ENCODE measurements at places on chromosomes 1 and 21. TPM values are rescaled to one million over a fixed set of nuclear protein-coding genes. Genes with fewer than 3 reads are reported as not detected.

ASCL5 gene
- total RNA-seq, result not detected

DNA sequence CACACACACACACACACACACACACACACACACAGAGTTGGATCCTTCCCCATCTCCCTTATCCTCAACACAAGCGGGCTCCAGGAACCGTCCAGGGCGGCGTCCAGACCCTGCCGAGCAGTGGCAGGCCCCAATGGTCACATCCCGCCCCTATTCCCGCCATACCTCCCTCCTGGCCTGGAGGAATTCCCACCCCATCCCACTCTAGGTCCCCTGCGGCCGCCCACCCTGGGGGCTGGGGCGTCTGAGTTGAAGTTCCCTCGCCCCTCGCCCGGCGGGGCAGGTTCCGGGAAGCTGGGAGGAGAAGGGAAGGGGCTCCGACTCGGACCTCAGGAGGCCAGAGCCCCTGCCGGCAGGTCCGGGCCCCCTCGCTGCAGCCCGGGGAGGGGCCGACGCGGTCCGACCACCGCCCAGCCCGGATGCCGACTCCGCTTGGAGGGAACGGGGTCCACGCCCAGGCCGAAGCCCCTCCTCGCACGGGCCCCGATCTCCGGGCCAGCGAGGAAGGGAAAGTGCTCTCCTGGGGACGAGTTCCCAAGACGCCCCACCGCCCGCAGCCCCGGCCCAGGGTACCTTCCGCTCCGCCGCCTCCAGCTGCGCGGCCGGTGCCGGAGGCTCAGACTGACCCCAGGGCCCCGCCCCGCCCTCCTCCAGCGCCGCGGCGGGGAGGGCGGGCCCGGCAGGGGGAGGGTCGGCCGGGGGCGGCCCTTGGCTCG is at the start of gene RHOC:
TSS of gene RHOC (minus strand) at position 623 of the 716 bp plus-strand sequence. CDS start 3,328 bp downstream, outside the sequence.
- peak within 1 kb of the TSS; percentile 51 for H3K27ac ChIP-seq
- H3K36me3 ChIP-seq, result peaks cover 5% of the 10 kb centered on the region
- no peaks in the 10 kb centered on the region for H3K27me3 ChIP-seq
- H3K4me3 ChIP-seq, result peak within 1 kb of the TSS; percentile 91
- peak; percentile 79 for DNase-seq

DNA sequence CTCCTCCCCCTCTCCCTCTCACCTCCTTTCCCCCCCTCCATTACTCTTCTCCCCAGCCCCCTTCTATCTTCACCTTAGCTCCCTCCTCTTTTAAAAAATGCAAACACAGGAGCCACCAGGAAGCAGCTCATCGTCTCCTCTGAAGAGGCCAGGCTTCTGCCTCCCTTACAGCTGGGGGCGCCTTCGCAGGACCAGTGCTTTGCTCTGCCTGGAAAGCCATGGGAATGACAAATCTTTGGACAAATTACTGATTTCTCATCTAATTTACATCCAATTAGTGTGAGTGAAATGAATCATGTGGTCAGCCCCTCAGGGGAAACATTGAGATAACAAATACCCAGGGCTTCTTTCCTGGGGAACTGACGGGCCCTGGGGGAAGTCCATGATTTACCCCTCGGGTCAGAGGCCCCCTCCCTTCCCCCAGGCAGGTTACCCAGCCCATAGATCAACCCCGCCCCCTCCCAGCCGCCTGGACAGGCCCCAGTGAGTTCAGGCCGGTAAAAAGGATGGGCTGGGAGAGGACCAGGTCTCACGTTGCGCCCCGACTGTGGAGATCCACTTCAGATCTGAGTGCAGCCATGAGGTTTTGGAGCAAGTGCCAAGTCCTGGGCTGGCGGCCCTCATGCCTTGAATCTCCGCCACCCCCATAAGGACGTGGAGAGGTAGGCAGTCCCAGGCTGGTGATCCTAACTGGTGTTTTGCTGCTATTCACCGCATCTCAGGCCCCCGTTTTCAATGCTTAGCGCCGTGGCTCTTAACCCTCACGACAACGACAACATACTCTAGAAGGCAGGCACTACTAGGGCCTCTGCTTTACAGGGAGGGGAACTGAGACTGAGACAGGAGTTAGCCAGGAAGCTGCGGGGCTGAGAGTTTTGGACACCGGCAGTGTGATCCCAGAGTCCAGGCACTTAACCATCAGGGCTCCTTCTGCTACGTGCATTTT is 300.8 kb downstream of the RRAGC start:
- H3K4me3 ChIP-seq, result no peak overlapping the region
- no peak overlapping the region for H3K27ac ChIP-seq
- peaks cover 10% of the 10 kb centered on the region for H3K27me3 ChIP-seq

LCE3E gene
- total RNA-seq, result not detected

PARP1 gene
- total RNA-seq, result 546 TPM

- H3K36me3 ChIP-seq, result no peaks in the 10 kb centered on the region
- no peaks in the 10 kb centered on the region for H3K27me3 ChIP-seq
- H3K4me3 ChIP-seq, result no peak overlapping the region
- no peak for DNase-seq
- H3K27ac ChIP-seq, result no peak overlapping the region
Observed at GRCh38 chr21:35602811-35603362, 457.4 kb downstream of the SETD4 start.

- H3K36me3 ChIP-seq, result no peaks in the 10 kb centered on the region
- peak; percentile 11 for DNase-seq
- no peak overlapping the region for H3K4me3 ChIP-seq
Observed at GRCh38 chr1:67970088-67970487, 80.3 kb downstream of the DIRAS3 start.

DNA sequence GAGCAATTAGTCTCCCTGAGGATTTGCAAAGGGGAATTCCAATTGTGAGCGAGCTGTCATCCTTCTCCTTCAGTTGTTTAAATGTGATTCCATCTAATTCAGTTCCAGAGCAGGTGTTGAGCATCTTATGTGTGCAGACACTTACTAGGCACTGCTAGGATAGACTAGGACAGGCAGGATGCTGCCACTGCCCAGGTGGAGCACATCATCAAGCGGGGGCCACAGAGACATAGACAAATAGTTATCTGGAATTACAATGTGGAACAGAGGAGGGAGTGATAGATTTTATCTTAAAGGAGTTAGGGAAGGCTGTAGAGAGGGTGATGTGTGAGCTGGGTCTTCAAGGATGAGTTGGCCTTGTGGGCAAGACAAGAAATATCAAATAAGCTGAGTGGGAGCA is 55.9 kb downstream of the CDC7 start:
- no peaks in the 10 kb centered on the region for H3K4me1 ChIP-seq
- no peaks in the 10 kb centered on the region for H3K27me3 ChIP-seq
- DNase-seq, result no peak

DNA sequence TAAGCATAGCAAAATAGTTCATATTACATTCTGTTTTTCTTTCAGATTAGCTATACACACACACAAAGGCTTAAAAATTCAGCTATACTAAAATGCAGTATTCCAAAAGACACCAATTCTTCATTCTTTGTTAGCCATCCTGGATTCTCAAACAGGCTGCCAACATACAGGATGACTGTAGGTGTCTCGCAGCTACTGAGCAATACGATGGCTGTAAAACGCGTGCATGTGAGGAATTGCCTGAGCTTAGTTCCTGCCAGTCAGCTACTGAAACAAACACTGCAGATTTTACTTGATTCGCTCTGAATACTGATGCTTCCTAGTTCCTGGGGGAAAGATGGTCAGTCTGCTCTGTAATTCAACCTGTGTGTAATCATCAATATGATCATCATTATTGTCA is 24.7 kb upstream of the HMGN1 start:
- H3K27me3 ChIP-seq, result 0 out of 2 replicates have a peak, but pooled peaks cover 4% of the 10 kb centered on the region
- no peak overlapping the region for H3K4me3 ChIP-seq
- H3K4me1 ChIP-seq, result 0 out of 2 replicates have a peak, but pooled peaks cover 3% of the 10 kb centered on the region
- H3K27ac ChIP-seq, result no peak overlapping the region
- peak; percentile 26 for DNase-seq

DNA sequence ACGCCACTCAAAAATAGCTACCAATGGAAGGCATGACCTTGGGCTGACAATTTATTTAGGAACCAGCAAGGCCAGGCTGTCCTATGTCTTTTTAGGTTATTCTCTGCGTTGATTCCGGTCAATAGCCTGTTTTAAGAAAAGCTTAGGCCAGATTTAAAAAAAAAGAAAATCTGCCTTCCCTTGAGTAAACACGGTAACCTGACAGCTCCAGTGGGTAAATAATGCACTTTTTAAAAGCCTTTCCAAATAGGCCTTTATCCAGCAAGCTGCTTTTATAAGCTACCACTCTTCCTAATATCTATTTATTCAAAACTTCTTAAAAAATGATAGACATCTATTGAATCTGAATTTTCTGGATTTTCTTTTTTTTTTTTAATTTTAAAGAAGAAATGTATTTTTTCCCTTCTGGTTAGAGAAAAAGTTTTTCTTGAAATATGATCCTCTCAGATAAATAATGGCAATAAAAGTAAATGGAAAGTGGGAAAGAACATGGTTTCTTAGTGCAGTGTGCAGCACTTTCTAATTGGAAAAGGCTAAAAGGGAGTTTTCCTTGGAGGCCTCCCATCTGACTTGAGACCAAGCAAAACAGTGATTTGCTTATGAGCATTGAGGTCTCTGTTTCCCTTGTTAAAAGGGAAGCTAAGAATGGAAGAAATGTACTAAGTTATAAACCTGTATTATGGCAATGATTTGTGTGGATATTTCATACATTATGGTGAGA is 281.0 kb upstream of the RUNX1 start:
- H3K27me3 ChIP-seq, result no peaks in the 10 kb centered on the region
- no peak for DNase-seq
- no peaks in the 10 kb centered on the region for H3K36me3 ChIP-seq
- H3K27ac ChIP-seq, result no peak overlapping the region
- H3K4me3 ChIP-seq, result no peak overlapping the region
- peaks cover 2% of the 10 kb centered on the region for H3K4me1 ChIP-seq

NPL gene
- 1.7 TPM for total RNA-seq

NHLH1 gene
- 1.4 TPM for total RNA-seq

DNA sequence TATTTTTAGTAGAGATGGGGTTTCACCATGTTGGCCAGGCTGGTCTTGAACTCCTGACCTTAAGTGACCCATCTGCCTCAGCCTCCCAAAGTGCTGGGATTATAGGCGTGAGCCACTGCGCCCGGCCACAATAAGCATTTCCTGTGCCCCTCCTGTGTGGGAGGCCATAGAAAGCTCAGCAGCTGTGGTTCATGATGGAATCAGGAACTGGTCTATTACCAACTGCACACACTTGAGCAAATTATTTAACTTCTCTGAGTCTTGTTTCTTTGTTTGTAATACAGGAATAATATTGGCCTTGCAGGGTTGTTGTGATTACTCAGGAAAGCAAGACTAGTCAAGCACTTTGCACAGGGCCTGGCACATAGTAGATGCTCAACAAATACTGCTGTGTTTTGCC is 15.0 kb downstream of the RHBG start:
- no peaks in the 10 kb centered on the region for H3K36me3 ChIP-seq
- no peak overlapping the region for H3K4me3 ChIP-seq
- peaks cover 6% of the 10 kb centered on the region for H3K4me1 ChIP-seq
- 0 out of 2 replicates have a peak, but pooled peaks cover 2% of the 10 kb centered on the region for H3K27me3 ChIP-seq
- H3K27ac ChIP-seq, result no peak overlapping the region

SMPDL3B gene
- 0.15 TPM for total RNA-seq

DNA sequence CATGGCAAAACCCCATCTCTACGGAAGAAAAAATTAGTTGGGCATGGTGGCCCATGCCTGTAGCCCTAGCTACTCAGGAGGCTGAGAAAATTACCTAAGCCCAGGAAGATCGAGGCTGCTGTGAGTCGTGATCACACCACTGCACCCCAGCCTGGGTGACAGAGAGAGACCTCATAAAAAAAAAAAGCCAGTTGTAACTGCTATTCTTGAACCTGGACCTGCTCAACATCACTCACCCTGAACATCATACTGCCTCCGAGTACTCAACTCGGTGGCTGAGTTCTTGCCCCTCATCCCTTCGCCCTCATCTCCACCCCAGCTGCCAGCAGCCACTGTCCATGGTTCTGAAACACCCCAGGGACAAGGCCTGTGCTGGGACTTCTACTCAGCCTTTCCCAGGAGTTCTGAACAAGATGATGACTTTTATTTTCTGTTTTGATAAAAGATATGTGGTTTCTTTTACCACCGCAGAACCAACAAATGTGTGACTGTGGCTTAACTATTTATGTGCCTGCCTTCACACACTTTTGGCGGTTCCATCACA is 5.4 kb upstream of the DISP3 start:
- DNase-seq, result peak; percentile 77
- H3K27me3 ChIP-seq, result 0 out of 2 replicates have a peak, but pooled peaks cover 3% of the 10 kb centered on the region
- no peaks in the 10 kb centered on the region for H3K4me1 ChIP-seq

KRTAP7-1 gene
- total RNA-seq, result not detected

DNA sequence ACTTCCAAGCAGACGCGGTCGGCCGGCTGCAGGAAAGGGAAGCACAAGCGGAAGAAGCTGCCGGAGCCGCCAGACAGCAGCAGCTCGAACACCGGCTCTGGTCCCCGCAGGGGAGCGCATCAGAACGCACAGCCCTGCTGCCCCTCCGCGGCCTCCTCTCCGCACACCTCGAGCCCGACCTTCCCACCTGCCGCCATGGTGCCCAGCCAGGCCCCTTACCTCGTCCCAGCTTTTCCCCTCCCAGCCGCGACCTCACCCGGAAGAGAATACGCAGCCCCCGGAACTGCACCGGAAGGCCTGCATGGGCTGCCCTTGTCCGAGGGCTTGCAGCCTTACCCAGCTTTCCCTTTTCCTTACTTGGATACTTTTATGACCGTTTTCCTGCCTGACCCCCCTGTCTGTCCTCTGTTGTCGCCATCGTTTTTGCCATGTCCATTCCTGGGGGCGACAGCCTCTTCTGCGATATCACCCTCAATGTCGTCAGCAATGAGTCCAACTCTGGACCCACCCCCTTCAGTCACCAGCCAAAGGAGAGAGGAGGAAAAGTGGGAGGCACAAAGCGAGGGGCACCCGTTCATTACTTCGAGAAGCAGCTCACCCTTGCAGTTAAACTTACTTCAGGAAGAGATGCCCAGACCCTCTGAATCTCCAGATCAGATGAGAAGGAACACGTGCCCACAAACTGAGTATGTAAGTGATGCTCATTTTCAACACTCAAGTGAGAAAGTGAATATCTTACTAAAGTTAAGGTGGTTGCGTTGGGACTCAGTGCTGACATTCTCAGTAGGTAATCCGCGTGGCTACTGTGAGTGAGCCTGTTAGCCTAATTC is 25.5 kb downstream of the UTS2 start:
- no peak overlapping the region for H3K4me3 ChIP-seq
- no peak for DNase-seq
- H3K36me3 ChIP-seq, result no peaks in the 10 kb centered on the region
- no peaks in the 10 kb centered on the region for H3K4me1 ChIP-seq

GRCh38 chr1:183272390-183272848 is 86.4 kb downstream of the LAMC2 start:
- H3K27ac ChIP-seq, result peak overlapping the region; percentile 53
- no peaks in the 10 kb centered on the region for H3K36me3 ChIP-seq
- peaks cover 25% of the 10 kb centered on the region for H3K4me1 ChIP-seq

MTARC1 gene
- total RNA-seq, result 1.5 TPM

TFF2 gene
- total RNA-seq, result not detected

- no peaks in the 10 kb centered on the region for H3K4me1 ChIP-seq
- no peak for DNase-seq
- H3K27ac ChIP-seq, result no peak overlapping the region
- no peaks in the 10 kb centered on the region for H3K27me3 ChIP-seq
- H3K4me3 ChIP-seq, result no peak overlapping the region
Observed at GRCh38 chr21:39384674-39385298, 35.9 kb upstream of the HMGN1 start.

- peaks cover 31% of the 10 kb centered on the region for H3K4me1 ChIP-seq
- DNase-seq, result peak; percentile 47
- H3K27me3 ChIP-seq, result no peaks in the 10 kb centered on the region
- H3K27ac ChIP-seq, result no peak overlapping the region
- no peak overlapping the region for H3K4me3 ChIP-seq
- peaks cover 17% of the 10 kb centered on the region for H3K36me3 ChIP-seq
Observed at GRCh38 chr1:29197590-29197924, 15.9 kb upstream of the SRSF4 start.

GRCh38 chr1:41045740-41046139 is 24.2 kb upstream of the SLFNL1 start:
- H3K4me1 ChIP-seq, result no peaks in the 10 kb centered on the region
- no peak overlapping the region for H3K4me3 ChIP-seq
- no peak for DNase-seq
- H3K27ac ChIP-seq, result no peak overlapping the region

CRNN gene
- total RNA-seq, result not detected

MSH4 gene
- total RNA-seq, result 0.05 TPM
